ENCODE measurements at places on chromosomes 2 and 18. TPM values are rescaled to one million over a fixed set of nuclear protein-coding genes. Genes with fewer than 3 reads are reported as not detected.

Gene CFAP221
- 29.3 TPM for polyA plus RNA-seq

Gene PAX8
- not detected for polyA plus RNA-seq

Gene RUFY4
- polyA plus RNA-seq: not detected

Gene ST8SIA3
- 381 TPM for polyA plus RNA-seq

Gene TEKT4
- polyA plus RNA-seq: not detected

Gene COL4A3
- polyA plus RNA-seq: 1.3 TPM
